Brain pericyte (primary cell): ENCODE measurements at places on chromosomes 7 and 10.

- no peak for DNase-seq
Observed at GRCh38 chr10:45403151-45403550, 29.1 kb downstream of the ALOX5 start.

DNA sequence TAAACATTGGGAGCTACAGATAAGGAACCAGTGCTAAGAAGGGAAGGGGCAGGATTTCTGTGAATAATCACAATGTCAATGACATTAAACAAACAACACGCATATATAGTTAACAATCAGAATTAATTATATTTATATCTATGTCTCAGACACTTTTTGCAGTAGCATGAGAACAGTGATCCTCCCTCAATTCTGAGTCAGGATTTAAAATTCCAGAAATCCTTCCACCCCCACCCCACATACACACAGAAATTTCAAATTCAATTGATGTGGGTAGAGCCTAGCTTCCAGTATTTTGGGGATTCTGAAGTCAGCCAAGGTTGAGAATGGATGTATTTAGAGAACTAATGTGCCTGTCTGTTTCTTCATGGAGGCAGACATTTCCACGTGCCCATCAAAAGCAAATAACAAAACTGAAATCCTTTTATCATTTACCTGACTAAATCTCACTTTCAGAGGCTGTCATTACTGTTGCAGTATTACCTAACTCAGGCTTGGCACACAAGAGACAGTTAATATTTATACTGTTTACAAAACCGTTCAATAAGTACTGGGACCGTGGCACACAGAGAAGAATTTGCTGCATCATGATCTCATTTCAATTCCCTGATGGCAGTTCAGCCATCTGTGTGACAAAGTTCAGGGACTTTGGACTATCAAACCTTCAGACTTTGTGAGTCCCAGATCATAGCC lies 116.6 kb upstream of the PALS2 start:
- DNase-seq, result no peak

- no peak for DNase-seq
Observed at GRCh38 chr10:125720002-125720382, 483 bp downstream of the EDRF1 start.

- DNase-seq, result no peak
Observed at GRCh38 chr10:71264345-71265200, 52.2 kb downstream of the UNC5B start.

DNA sequence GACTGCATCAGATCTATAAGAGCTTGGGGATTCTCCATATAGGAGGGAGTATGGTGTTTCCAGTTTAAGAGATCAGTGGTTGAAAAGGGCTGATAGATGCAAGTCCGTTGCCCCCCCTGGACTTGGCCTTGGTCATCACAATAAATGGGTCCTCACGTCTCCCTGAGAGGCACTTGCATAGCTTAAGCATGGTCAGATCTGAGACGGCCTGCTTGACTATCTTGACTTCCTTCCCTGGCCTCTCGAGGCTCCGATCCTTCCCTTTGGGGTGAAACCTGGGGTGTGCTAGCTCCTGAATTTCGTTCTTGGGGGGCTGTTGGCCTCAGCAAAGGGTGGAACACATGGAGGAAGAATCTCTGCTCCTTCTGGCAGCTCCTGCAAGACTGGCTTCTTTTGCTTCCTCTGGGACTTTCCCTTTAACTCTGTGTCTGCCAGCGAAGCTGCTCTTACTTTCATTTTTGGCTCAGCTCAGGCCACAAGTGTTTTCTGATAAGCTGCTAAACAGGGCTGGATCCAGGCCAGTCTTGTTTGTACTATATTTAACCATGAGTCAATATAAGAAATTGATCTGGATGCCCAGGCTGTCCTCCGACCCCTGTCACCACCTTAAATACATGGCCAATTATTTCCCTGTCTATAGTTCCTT lies 11.2 kb upstream of the ZNF485 start:
- no peak for DNase-seq

DNA sequence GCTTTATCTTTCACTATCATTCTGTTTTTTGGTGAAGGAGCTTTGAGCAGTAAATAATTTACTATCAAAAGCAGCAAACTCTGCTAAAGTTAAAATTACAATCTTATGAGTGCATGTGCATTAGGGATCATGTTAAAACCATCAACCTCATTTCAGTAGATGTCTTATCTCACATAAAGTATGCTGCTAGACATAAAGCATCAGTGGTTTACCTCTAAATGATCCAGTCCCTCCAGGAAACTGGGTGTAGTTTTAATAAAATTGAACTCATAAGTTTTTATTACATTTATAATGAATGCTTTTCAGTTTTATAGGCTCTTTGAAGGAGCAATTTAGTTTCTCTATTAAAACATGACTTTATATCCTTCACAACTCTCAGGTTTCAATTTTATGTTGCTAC lies 108.7 kb downstream of the LRRN3 start:
- DNase-seq, result no peak

DNA sequence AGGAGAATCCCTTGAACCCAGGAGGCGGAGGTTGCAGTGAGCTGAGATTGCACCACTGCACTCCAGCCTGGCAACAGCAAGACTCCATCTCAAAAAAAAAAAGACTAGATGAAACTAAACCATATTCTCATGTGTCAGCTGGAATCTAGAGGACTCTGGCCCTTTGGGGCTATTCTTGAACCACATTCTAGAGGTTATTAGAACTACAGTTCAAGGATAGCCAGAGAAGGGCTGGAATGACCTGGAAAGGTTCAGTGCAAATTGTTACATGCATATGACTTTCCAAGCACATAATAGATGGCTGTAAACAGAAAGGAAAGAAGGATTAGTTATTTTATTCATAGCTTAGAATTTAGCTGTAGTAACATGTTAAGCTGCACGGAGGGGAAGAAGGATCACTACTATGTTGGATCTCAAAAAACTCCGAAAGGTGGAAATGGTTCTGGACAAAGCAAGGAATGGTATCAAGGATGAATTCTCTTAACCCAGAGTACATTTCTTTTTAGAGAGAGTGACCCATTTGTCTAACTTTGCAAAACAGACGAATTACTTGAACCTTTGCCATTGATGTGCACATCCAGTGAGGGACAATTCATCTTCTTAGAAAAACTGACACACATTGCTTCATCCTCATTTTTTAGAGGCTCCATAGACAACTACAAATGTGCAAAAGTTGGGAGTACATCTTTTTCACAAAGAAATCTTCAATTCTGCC lies 124.0 kb upstream of the SAMD8 start:
- DNase-seq, result no peak

DNA sequence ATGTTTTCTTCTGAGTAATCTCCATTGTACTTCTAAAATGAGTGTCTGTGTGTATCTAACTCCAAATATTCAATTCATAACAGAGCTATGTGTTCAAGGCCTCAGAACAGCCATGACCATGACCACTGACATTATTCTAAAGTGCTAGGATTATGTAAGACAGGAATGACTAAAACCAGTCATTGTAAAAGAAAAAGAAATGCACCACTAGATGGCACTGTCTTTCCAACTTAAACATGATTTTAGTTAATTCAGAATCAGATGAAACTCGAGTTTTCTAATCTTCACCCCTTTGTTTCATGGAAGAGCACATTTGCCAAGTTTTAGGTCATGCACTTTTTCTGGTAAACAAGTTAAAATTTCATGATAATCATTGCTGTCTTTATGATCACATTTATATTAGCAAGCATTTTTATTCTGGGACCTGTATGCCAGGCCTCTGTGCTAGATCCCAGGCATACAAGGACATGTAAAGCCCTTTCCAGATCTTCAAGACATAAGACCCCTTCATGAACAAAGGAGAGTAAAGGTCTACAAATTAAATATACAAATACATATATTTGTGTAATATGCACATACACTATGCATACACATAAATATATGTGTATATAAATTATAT lies 26.1 kb upstream of the RSU1 start:
- peak; percentile 46 for DNase-seq

DNA sequence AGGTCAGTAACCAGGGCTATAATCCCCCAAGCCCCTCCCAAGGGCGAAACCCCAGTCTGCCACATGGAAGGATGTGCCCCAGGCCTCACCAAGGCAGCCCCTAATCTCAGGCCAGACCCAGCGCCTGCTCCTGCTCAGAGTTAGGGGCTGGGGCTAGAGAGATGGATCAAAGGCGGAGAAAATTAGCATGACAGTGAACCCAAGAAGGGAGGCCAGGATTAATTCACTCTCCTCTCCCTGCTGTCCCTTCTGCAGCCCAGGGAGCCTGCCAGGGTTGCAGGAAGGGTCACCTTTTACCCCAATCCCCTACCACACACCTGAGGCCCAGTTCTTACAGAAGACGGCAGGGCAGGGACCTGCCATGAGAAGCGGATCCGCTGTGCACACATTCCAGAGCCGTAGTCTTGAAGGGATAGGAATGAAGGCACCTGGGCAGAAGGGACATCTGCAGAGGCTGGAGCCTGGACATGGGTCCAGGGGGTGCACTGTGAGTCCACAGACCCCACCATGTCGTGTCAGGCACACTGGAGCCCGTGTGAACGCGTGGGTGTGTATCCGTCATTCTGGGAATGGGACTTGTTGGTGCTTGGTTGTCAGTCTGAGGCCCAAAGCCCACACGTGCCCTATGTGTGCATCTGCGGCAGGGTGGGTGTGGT lies 11.9 kb upstream of the ZMIZ1 start:
- DNase-seq, result no peak

GRCh38 chr7:45598886-45599520 lies 24.8 kb downstream of the ADCY1 start:
- no peak for DNase-seq

- no peak for DNase-seq
Observed at GRCh38 chr7:130880668-130881067, 146.7 kb upstream of the KLF14 start.

DNA sequence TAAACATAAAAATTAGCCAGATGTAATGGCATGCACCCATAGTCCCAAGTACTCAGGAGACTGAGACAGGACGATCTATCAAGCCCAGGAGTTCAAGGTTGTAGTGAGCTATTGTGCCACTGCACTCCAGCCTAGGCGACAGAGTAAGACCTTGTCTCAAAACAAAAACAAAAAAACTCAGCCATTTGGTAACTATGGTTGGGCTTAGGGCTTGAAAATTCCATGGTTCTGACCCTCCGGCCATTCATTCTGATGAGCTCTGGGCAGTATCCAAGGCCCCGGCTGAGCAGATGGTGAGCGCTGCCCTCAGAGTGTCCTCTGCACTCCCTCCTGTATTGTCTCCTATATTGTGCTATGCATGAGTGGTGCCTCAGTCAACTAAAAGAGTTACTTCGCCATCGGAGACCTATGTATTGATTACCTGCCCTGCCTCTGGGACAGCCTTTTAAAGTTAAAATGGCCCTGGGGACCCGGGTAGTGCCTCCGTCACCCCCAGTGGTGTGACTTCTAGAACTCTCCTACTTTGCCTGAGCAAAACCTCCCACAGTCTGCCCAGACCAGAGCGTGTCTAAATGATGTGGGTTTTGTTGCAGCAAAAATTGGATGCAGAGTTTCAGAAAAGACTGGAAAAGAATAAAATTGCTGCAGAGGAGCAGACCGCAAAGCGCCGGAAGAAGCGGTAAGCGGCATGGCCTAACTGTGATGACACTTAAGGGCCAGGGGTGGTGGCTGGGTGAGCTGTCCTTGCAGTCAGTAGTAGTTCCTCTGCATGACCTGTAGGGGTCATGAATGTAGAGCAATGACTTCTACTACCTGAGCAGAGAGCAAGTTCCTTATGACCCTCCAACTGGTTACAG lies 8.1 kb downstream of the PRKRIP1 start:
- DNase-seq, result no peak

GRCh38 chr10:26805567-26806245 lies 55.1 kb downstream of the ABI1 start:
- DNase-seq, result no peak

GRCh38 chr10:80924063-80924952 lies 386.6 kb downstream of the SH2D4B start:
- DNase-seq, result no peak

- DNase-seq, result peak; percentile 45
Observed at GRCh38 chr10:110811791-110812581, 59.7 kb upstream of the PDCD4 start.

DNA sequence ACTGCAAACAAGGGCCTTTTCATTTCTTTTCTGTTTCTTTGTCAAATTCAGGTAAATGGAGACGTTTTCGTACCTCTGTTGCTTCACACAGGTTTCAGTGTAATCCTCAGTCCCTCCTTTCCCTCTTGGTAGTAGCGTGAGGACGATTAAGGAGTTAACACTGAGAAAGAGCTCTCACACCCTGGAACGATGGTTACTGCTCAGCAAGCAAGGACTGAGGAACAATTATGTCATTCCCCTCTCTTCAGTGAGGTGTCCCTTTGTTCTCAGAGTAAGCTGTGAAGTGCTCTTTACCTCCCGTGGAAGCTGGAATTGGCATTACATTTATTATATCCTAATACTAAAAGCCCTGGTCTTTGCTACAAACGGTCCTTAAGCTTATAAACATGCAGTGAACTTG lies 95.9 kb downstream of the FANK1 start:
- no peak for DNase-seq

GRCh38 chr7:90424720-90425119 lies 21.5 kb downstream of the CLDN12 start:
- DNase-seq, result no peak

DNA sequence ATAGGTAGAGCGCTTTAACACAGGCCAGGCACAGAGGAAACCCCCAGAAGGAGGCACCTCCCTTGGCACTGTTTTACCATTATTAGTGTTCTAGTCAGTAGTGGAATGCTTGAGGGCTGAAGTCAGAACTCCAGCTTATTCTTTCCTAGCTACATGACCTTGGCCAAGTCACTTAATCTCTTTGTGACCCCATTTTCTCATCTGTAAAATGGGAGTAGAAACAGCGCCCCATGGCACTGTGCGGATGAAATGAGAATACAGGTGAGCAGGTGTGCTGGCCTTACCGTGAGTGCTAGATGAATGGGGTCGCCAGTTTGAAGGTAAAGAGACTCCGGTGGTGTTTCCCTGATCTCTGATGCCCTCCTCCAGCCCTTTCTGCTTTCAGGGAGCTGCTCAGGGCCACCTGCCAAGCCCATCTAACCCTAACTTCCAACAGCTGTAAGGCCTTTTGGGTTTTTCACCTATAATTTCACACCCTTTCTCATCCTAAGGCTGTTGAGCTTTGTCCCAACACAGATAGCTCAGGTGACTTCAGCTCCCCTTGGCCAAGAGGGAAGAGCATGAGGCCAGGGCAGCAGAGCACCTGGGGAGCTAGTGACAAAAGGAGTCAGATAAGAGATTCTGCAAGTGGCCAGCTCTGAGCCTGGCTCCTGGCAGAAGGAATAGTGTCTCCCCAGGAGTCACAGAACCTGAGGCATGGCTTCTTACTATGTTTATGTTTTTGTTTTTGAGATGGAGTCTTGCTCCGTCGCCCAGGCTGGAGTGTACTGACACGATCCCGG lies 76.8 kb downstream of the SH3PXD2A start:
- no peak for DNase-seq

DNA sequence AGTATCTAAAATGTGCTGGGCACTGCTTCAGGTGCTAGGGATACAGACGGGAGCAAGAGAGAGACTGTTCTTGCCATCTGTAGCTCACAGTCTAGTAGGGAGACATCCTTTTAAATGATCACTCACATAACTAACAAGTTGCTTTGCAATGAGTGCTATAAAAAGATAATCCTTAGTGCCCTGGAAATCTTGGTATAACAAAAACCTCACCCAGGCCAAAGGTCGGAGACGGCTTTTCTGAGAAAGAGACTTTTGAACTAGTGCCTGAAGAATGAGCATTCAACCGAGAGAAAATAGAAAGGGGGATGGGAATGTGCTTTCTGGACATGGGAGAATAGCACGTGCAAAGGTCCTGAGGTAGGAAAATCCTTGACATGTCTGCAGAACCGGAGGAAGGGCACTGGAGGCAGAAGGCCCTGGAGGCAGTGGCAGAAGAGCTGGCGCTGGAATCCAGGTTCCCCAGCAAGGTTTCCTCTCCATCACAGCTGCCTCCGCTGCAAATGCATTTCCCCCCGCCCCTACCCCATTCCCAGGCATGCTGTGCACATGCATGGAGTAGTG lies 89.4 kb downstream of the COL13A1 start:
- no peak for DNase-seq
